ENCODE measurements at places on chromosomes 4 and X.

GRCh38 chr4:169800541-169800940 is 42.8 kb upstream of the HPF1 start:
- DNase-seq, result no peak

GRCh38 chr4:31370866-31371465 is 650.8 kb downstream of the PCDH7 start:
- DNase-seq, result peak; percentile 23

- no peak for DNase-seq
Measured at GRCh38 chr4:29711226-29711625, 1008.9 kb upstream of the PCDH7 start.

GRCh38 chrX:123181233-123181914 is 2.7 kb upstream of the GRIA3 start:
- no peak for DNase-seq

DNA sequence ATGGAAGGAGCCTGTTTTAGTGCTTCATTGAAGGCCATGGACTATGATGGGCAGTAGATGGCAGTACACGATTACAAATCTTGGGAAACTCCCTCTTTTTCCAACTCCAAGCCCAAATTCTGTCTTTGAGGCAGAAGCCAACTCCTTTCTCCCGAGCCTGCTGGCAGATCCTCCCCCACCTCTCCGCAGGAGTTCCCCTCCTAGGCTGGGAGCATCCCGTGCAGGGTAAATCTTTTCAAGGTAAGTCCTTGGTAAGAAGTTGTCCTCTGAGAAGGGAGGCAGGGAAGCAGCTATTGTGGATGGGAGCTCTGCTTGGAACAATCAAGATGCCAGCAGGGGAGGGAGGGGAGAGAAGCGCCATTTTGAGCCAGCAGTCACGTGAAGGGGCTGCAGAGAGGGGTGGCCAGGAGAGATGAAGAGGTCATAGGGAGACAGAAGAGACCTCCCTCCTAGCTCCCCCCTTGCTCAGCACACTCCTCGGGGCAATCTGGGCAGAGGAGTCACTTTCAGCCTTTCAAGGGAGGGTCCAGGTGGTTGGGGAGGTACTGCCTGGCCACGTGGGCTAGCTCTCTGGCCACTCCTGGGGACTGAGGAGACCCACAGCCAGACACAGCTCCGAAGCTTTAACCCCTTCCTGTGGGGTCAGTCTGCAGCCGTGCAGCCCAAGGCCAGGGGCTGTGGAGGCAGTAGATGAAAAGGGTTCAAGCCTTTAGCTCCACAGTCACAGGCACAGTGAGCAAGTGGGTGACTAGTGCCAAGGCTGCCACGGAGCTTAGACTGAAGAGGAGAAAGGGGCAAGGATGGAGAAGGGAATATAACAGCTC is 9.6 kb downstream of the CC2D2A start:
- peak; percentile 21 for DNase-seq

- no peak for DNase-seq
Measured at GRCh38 chr4:85127653-85128052, 161.2 kb upstream of the WDFY3 start.

DNA sequence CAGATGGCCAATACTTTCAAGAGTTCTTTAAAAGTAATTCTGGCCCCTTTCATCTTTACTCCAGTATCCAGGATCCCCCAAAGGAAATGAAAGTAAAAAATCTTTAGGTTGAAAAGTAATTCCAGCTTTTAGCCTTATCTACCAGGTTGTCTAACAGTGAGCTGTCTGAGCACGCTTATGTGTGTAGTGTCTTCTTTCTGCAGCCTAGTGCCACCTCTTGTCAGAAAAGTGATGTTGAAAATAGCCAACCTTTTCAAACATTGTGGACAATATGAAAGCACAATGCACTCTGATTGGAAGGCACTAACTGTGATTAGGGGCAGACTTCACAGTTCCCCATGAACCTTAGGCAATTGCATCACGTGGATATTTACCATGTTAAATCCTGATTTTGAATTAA is 92.1 kb downstream of the RELL1 start:
- DNase-seq, result no peak

DNA sequence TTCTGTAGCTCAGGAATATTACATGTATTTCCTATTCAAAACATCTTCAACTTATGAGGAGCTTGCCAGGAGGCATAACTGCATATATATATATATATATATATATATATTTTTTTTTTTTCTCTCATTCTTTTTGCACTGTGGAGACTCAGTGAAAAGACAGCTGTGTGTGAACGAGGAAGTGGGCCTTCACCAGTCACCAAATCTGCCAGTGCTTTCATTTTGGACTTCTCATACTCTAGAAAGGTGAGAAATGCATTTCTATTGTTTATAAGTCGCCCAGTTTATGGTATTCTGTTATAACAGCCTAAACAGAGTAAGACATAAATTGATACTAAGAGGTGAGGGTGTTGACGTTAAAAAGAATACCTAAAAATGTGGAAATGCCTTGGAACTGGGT is 710.6 kb downstream of the TRAM1L1 start:
- DNase-seq, result no peak

DNA sequence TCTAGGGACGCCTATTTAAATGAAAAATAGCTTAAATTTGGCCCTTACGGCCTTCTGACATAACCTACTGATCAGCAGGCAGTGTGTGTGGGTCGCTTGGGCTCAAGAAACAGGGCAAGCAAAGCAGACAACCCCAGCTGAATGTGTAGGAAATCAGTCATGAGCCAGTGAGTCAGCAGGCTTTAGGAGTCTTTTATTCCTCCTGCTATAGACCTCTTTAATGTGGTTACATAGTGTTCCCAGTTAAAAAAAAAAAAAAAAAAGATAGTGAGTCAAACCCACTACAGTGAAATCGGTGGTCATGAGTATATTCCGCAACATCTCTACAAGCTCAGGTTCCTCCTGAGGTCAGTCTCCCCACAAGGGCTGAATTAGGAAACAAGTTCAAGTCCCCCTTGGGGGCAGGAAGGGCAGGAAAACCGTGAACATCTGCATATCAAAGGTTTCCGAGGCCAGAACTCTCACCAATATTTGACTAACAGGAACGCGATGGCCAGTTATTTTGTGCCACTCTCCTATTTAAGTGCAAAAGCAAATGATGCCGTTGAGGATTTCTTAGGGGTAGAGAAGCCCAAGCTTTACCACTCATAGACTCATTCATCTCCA is 32.7 kb downstream of the ACSL1 start:
- DNase-seq, result no peak

DNA sequence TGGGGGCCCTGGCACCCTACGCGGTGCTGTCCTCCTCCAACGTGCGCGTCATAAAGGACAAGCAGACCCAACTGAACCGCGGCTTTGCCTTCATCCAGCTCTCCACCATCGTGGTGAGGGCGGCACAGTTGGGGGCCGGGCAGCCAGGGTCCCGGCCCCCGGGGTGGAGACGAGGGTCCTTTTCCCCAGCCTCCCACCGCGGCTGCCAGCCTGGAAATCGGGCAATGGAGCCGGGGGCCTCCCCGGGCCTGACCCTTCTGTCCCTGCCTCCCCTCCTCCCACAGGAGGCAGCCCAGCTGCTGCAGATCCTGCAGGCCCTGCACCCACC is 13.7 kb upstream of the UBA1 start:
- no peak for DNase-seq

GRCh38 chrX:2314831-2315365 is 185.9 kb downstream of the DHRSX start:
- DNase-seq, result no peak

- DNase-seq, result no peak
Measured at GRCh38 chrX:134173541-134174272, 63.3 kb upstream of the CCDC160 start.

- DNase-seq, result no peak
Measured at GRCh38 chrX:12877386-12877785, 10.5 kb downstream of the TLR7 start.

DNA sequence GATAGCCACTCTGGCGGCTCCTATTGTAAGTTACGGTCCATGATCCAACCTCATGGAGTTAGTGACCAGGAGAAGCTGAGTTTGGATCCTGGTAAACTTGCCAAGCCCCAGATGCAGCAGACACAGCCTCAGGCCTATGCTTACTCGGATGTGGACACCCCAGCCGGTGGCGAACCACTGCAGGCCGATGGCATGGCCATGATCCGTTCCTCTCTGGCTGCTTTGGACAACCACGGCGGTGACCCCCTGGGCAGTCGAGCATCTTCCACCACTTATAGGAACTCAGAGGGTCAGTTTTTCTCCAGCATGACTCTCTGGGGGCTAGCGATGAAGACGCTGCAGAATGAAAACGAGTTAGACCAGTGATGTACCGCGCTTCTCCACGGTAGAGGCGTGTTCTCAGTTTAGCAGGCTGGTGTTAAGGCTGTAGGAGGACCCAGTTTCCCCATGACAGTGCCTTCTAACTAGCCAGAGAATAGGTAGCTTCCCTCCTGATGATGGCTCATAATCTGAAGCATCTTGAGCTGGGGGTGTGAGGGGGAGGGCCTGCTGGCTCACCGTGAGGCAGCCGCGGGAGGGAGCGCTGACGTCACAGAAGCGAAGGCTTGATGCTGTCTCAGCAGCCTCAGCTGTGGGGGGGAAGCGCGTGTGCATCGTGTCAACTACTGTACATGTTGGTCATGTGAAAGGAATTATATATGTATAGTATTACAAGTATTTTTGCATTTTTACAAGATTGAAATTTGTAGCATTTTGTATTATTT is 31.1 kb downstream of the ZBTB49 start:
- DNase-seq, result no peak

- no peak for DNase-seq
Measured at GRCh38 chr4:181566490-181566889, 676.7 kb upstream of the TENM3 start.

DNA sequence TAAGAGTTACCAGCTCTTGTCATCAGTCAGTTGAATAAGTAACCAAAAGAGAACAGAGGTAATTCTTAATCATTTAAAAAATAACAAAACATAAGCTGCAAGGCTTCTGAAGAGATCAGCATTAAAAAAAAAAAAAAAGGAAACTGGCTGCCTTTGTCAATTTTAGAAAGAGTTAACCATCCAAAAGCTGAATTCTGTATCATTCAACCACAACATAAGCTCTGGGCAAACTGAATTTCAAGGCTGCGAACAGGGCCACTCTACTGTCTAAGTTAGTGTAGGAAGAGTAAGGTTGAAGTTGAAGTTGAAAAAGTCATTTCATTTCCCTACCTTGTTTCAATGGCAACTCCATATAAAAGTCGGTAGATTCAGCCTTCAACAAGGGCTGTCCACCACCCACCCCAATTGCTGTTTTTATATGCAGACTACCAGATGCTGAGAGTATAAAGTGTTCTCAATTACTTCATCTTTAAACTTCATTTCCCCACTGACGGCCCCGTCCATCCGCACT is 1.1 kb upstream of the LIN54 start:
- no peak for DNase-seq

DNA sequence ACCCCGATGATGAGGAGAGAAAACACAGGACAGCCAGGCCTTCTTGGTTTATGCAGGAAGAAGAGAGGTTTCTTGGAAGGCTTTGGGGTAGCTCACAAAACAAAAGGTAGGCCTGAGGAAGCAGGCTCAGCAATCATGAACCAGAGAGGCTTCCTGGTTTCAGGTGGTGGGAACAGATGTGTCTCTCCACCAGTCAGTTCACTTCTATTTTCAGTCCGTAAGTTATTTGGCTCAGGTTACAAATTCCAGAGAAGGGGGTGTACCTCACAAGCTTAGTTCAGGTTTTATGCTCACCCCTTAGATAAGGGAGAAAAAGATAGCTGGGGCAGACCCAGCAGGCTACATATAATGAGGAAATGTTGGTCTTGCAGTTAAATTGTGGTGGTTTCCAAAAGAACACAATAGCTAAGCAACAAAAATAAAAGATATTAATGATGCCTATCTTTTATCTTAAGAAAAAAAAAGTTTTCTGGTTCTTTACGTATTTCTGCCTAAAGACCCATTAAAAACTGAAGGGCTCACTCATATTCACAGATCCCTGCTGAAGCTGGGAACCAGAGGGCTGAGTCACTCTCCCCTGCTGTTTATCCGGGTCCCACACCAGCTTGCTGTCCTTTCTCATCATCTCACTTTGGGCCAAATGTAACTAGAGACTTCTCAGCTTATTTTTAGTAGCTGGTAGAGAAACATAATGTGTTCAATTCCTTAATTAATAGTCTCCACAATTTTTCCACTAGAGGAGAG is 177.0 kb downstream of the CAMK2D start:
- DNase-seq, result no peak

- no peak for DNase-seq
Measured at GRCh38 chr4:168361365-168362024, 42.9 kb upstream of the DDX60 start.

DNA sequence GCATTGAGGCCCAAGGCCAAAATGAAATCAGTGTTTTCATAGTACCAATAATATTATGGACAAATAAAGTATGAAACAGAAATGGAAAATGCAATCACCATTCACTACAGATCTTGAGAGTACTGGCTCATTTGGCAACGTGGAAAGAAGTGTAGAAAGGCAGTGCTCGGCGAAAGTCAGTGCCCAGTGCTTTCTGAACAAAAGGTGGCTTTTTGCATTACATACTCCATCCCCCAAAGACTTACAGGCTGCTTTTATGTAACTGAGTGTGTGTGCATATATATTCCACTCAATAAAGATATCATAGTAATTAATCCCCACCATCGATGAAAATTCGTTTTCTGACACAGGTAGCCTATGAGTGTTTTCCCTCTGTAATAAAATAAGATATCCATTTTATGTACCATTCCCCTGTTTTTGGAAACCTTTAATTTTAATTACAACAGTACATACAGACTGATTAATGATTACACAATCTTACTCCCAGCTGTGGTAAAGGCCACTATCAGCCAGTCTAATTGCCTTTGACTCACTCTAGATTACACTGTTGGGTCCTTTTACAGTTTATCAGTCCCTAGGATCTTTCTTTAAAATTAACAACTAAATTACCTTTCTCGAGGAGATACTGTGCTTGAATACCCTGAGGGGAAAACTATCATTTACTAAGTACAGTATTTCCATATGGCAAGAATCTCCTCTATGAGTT is 65.9 kb downstream of the MAD2L1 start:
- no peak for DNase-seq

DNA sequence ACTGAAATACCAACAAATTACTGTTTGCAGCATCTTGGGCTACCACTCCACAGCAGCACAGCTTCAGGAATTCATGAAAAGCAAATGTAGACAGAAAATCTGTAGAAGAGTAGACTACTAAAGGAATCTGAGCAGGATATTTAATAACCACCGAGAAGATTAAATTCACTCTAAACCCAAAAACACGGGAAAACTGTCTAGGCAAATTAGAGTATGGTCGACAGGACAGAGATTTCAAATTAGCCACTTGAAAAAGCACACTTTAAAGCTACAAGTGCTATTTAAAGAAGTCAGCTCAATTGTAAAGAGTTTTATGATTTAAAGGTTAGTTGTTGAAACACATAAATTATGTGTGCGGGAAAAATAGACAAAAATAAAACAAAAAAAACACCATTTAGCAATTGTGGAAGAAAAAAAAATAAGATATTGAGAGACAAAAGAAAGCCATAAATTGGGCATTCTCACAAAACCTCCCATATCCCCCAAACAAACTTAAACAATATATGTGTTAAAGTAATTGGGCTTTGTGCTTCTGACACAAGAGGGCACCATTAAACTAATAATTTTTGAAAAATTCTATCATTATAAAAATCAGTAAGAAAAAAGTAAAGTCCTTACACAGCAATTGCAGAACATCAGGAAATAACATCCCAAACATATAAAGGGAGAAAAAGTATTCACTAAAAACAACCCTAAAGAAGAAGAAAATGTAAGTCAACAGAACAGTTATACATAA is 880.8 kb downstream of the TECRL start:
- DNase-seq, result no peak

GRCh38 chrX:147908106-147908505 is 3.6 kb upstream of the FMR1 start:
- no peak for DNase-seq

- DNase-seq, result no peak
Measured at GRCh38 chrX:46572340-46572936, 1.1 kb upstream of the CHST7 start.

GRCh38 chrX:46903458-46904242 is 8.6 kb upstream of the JADE3 start:
- peak; percentile 38 for DNase-seq

Data from NCI-H2029 treated with DMSO at 0.1 percent for 48 hours (cell line).